Activated T-cell treated with anti-CD3 and anti-CD28 coated beads, Interleukin-2, amount 50 U/mL, for 24 hours (primary cell): ENCODE measurements at places on chromosomes 3 and 15.

DNA sequence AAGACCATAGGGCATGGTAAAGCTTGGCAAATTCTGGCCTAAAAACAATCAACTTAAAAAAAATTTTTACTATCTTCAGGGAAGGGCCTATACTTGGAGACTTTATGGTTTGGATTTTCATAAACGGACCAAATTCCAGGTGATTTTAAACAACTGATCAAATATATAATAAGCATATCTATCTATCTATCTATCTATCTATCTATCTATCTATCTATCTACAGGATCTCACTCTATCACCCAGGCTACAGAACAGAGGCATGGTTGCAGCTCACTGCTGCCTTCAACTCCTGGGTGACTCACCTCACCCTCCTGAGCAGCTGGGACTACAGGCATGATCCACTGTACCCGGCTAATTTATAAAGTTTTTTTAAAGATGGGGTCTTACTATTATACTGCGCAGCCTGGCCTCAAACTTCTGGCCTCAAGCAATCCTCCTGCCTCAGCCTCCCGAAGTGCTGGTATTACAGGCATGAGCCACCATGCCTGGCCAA is 6.7 kb downstream of the SPPL2A start:
- no peak for DNase-seq

- peak; percentile 74 for DNase-seq
Measured at GRCh38 chr3:10263646-10264363, 15.5 kb downstream of the TATDN2 start.

- no peak for DNase-seq
Measured at GRCh38 chr15:63287109-63287508, 9.7 kb downstream of the APH1B start.

- no peak for DNase-seq
Measured at GRCh38 chr3:8320711-8321458, 180.7 kb upstream of the LMCD1 start.

GRCh38 chr3:42257007-42257406 is 9.0 kb downstream of the CCK start:
- DNase-seq: no peak

DNA sequence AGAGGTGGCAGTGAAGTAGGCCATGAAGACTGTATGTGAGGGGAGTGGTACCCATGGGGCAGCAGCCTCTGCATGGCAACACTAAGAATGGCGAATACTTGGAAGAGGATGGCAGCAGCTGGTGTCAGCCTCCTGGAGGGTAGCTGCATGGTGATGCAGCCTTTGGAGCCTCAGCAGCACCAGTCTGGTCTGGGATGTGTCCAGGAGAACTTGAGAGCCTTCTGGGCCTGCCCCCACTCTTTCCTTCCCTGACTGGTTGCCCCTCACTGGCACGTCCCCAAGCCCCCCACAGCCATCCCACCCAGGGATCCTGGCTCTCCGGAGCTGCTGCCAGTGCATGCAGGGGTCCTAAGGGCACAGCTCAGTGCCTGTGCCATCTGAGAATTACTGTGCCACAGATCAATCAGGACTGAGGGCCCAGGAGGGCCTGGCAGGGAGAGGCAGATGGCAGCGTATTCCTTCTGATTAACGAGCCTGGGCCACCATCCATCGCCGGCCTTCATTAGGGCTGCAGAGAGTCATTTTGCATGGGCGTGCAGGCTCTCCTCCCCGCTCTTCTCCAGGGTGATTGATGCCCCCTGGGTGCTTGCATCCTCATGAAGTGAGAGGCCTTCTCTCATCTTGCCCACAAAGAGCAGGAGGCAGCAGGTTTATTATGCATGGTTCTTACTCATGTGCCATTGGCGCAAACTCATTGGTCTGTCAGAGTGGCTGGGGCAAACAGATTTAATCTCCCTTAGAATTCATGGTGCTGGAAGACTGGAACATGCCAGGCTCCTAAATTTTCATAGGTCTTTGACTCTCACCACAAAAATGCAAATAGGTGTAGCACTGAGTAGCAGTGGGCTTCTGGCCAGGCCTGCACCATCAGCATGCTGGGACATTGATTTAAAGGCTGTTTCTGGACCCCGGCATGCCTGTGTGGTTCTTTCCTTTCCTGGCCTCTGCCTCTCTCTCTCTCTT is 116.8 kb downstream of the EPHB1 start:
- no peak for DNase-seq

DNA sequence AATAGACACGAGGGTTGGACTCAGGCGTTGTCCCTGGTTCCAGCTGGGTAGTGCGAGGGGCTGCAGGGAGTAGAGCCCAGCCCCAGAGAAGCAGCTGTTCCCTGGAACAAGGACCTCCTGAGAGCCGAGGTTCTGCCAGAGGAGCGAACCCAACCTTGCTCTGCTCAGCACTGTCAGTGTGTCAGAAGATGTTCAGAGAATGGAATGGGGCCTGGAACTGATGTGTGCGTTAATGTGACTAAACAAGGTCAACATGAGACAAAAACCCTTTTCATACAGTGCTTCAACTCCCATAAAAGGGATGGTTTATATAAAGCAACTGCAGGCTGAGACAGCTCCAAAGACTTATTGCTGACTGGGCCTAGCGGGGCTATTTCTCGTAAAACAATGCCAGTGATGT is 35.5 kb upstream of the HACD2 start:
- no peak for DNase-seq

- peak; percentile 36 for DNase-seq
Measured at GRCh38 chr15:99433026-99433756, 132.6 kb upstream of the MEF2A start.

GRCh38 chr3:168878655-168879054 is 782.9 kb upstream of the GOLIM4 start:
- DNase-seq: no peak

- no peak for DNase-seq
Measured at GRCh38 chr15:79373728-79374127, 58.4 kb upstream of the MINAR1 start.

- no peak for DNase-seq
Measured at GRCh38 chr3:50602595-50603191, 8.9 kb downstream of the CISH start.

- DNase-seq: peak; percentile 60
Measured at GRCh38 chr3:138938056-138938876, 8.7 kb downstream of the FOXL2 start.

DNA sequence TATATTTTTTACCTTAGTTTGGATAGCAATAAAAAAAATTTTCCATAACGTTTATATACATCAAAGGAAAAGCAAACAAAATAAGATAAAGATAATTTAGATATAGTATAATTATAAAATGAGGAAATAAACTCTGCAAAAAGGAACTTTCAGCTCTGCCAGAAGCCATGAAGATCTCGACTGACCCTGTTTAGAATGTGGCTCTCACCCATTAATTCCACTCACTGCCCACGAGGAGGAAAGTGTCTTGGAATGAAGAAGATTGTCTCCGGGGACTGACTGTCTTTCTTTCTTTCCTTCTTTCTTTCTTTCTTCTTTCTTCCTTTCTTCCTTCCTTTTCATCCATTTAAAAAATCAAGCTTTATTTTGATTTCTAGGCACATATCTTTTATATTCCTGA is 20.1 kb upstream of the PRR20G start:
- DNase-seq: no peak

DNA sequence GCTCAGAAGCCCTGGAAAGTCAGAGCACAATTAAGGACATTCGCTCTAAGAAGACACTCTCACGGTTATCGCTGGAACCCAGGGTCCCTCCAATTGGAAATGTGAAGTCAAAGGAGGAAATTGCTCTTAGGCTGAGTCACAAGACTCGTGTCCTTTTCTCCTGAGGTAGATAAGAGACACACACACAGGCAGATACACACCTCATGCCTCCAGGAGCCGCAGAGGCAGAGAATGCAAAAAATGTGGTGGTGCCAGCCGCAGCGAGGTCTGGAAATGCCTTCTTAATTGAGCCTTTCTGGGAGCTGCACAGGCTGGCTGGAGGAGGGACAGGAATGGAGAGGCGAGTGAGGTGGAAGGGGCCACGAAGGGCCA is 189.3 kb downstream of the OPA1 start:
- DNase-seq: no peak

- no peak for DNase-seq
Measured at GRCh38 chr3:56862352-56863062, 60.8 kb upstream of the ARHGEF3 start.

GRCh38 chr15:65101411-65101890 is 13.5 kb downstream of the UBAP1L start:
- peak; percentile 67 for DNase-seq

GRCh38 chr15:43808960-43809678 is 8.7 kb downstream of the HYPK start:
- DNase-seq: no peak

- no peak for DNase-seq
Measured at GRCh38 chr3:19229086-19229485, 80.8 kb downstream of the KCNH8 start.

DNA sequence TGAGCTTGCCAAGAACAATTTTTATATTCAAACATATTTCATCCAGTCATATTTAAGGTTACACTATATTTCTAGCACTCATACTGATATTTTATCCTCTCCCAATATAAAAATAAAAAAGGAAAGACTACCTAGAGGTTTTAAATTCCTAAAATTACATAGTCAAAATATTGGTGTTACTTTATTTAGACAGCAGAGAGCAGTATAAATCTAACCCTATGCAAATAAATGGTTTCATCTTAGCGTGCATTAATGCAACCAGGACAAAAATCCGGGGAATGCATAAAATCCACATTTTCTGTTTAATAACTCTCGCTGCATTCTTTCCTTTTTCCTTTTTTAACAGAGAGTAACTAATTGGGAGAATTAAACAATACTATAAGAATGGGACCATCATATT is 1447.4 kb upstream of the ALCAM start:
- no peak for DNase-seq

DNA sequence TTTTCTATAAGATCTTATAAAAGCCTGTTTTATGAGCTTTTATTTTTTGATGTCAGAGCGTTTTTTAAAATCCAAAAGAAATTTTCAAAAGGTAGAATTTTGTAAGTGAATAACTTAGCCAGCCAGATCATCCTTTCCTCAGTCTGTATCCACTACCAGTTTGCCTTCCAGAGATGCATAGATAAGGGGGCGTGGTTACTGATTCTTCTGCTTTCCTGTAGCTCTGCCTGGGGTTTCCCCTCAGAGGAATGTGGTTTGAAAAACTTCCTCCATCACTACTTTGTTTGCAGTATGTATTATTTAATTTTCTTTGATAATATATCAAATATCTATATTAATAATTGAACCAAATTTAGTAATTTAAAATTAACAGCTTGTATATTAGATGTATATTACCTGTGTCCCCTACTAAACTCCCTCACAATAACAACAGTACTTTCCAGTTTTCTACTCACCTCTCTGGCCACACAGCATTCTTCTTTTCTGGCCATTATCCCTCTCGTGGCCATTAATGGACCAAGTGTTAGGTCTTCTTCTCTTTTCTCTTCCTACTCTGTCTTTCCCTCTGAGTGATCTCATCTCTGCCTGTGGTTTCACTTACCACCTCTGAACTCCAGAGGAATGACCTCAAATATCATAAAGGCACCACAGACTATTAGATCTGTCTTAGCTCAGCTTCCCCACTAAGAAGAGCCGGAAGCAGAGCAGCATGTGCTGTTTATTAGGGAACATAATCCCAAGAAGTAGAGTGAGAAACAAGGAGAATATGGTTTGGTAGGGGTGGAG is 239.7 kb downstream of the UBE2E2 start:
- no peak for DNase-seq

GRCh38 chr3:85387913-85388505 is 429.2 kb downstream of the CADM2 start:
- DNase-seq: no peak

DNA sequence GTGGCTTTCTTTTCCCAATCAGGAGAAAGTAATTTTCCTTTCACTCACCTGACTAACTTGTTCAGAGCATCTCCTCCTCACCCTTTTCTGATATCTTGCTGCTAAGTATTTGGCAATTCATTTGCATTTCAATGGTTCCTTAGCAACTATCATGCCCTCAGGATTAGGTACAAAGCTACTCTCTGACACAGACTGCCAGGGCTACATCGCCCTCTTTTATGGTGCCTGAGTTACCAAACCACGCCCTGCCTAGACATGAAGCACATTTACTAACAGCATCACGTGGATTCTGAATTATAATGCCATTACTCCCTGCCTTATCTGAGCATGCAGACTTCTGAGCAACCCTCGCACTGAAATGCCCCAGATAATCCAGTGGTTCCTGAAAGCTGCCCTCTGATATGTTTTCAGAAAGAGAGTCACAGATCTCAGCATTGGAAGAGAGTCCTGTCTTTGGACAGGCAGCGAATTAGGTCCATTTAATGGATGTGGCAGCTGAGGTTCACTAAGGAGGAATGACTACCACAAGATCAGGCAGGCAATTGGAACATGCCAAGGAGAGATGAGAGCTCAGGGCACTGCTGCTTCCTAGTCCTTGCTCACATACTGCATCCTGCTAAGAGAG is 14.5 kb downstream of the EPHB1 start:
- no peak for DNase-seq

- DNase-seq: no peak
Measured at GRCh38 chr3:49397470-49397869, 14.3 kb downstream of the RHOA start.

DNA sequence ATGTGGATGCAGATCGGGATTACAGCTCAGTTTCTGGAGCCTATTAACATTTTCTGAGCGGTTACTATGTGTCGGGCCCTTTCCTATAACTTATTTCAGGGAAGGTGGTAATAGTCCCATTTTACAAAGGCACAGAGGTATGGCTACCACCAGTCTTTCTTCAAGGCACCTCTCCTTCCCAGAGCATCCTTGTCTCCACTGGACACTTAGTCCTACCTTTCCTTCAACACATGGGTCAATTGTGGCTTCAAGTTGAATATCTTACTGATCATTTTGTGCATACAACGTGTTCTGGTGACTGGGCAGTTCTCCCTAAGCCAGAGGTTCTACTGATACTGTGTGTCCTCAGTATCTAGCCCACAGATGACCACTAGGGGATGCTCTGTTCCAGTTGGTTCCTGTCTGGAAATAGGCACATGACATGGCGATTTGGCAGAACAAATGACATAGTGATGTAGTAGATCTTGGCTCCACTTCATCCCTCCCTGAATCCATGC is 60.7 kb upstream of the CMTM8 start:
- DNase-seq: no peak

- DNase-seq: peak; percentile 86
Measured at GRCh38 chr3:46895204-46895660, 17.7 kb downstream of the PTH1R start.

DNA sequence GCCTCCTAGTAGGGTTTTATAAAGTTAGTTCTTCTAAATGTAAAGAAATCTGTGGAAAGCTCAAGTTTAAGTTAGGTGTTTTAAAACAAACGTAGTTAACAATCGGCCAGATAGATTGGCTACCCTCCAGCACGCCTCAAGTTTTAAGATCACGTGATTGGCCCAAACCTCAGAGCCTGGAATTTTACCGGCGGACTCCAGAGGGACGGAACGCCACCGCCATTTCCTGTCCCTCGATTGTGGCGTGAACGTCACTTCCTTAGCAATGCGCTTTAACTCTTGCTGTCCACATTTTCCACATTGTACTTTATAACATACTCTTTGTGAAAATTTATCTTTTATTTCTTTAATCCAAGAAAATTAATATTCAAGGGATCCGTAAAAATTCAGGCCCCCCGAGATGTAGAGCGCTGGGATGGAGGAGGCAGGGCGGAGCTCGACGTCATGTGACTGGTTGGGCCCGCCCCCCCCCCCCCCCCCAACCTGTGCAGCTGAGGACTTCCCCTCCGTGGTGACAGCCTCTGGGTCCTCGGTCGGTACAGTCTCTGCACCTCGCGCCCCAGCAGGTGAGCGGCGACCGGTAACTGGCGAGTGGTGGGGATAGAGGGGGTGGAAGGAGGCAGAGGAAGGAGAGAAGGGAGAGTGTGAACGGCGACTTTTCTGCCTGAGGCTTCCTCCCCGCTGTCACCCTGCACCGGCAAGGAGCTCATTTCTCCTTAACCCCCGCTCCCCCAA is at the start of gene ATP6V1A:
TSS of gene ATP6V1A (plus strand) at position 488 of the 735 bp plus-strand sequence. CDS start 31,719 bp downstream, outside the sequence.
- DNase-seq: peak; percentile 82
